GM12878 (cell line): ENCODE measurements at places on chromosomes 5 and 9. TPM values are rescaled to one million over a fixed set of nuclear protein-coding genes. Genes with fewer than 3 reads are reported as not detected.

DNA sequence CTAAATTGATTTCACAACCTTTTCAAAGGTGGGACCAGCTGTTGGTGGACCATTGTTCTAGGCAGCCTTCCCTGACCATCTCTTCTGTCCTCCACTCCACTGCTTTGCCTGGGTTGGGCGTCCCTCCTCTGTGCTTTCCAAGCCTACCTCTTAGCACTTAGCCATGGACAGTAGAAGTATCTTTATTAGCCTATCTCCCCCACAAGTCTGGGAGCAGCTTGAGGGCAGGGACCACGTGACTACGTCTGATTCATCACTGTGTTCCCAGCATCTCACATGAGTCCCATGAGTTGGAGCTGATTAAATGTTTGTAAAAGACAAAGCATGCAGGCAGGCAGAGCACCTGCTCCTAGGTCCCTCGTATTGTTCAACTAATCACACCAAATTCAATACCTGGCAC, 20.9 kb downstream of the MORN5 start:
- DNase-seq = no peak

DNA sequence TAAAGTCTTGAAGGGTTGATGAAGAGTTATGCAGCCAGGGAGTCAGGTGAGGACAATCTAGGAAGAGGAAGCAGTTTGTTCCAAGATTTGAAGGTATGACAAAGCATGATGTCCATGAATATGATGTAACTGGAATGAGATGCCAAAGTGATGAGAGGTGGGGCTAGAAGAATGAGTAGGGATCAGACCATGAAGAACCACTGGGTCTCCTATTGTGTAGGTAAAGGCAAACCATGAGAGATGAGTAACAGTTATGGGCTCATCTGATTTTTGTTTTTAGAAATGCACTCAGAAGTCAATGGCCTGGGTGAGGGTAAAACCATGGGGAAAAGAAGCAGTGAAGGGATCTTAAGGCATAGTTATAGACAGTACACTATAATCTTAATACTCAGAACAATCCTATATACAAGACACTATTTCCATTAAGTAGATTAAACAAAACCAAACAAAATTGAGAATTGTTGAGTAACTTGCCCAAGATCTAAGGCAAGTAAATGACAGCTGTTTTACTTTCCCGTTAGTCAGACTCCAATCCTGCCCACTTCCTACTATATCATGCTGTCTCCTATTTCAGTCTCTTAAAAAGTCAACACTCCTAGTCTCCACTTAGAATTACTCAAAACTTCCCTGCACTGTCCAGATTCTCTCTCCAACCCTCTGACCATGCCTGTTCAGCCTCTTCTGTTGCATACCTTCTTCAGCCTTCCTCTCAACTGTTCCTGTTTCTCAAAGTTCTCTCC, 393.8 kb upstream of the MEF2C start:
- no peak for DNase-seq

DNA sequence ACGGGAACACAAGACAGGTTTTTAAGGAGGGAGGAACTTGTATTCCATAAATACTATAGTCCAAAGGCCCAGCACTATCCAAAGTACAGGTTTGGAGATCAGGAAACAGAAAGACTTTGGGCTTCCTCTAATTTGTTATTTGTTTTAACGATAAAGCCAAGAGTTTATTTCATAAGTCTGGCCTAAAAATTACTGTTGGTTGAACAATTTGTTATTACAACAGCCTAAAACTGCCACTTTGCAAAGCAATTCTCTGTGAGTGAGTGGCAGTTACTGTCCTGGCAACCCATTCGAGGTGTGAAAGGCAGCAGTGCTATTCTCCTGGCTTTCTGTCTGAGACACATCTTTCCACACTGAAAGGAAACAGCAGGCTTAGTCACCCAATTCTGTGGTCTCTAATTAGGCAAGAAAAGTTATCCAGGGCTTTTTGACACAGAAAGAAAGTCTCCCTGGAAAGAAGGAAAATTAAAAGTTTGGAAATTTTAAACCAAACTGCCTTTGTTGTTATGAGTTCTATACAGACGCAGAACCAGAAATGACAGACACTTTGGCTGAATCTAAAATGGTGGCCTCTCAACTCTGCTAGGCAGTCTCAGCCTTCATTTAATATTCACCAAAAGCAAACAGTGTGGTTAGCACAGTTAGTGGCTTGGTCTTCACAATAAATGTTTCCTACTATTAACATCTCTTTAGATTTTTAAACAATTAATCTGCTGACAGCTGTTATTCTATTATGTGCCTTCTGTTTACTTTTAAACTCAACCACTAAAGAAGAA, 33.9 kb downstream of the PSMB7 start:
- no peak for DNase-seq

SPINK13 gene
- total RNA-seq = not detected in 2 replicates

NADK2 gene
- 8.5 and 8.9 TPM in 2 replicates for total RNA-seq

C7 gene
- total RNA-seq = 0.82 and 0.90 TPM in 2 replicates

ZNF879 gene
- total RNA-seq = not detected in 2 replicates
